NCI-H1436 treated with DMSO at 0.1 percent for 48 hours (cell line): ENCODE measurements at places on chromosomes 3 and 15.

GRCh38 chr3:170660139-170660538 is 74.3 kb upstream of the SLC7A14 start:
- DNase-seq: no peak

DNA sequence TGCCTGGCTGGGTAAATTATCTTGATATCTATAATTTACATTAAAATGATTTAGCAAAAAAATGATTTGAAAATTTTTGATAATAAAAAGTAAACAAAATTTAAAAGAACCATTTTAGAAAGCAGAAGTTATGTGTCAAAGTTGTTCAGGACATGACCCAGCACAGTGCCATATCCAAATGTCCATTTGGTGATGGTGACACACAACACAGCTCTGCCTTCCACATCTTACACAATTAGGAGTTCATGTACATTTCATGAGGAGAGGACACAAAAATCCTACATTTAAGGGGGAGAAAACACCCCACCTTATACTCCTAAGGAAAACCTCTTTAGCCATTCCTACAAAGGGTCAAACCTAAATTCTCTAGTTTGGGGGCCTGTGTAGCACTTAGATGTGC is 10.7 kb upstream of the UBE2E1 start:
- no peak for DNase-seq

GRCh38 chr15:77503764-77504163 is 83.1 kb downstream of the HMG20A start:
- no peak for DNase-seq

DNA sequence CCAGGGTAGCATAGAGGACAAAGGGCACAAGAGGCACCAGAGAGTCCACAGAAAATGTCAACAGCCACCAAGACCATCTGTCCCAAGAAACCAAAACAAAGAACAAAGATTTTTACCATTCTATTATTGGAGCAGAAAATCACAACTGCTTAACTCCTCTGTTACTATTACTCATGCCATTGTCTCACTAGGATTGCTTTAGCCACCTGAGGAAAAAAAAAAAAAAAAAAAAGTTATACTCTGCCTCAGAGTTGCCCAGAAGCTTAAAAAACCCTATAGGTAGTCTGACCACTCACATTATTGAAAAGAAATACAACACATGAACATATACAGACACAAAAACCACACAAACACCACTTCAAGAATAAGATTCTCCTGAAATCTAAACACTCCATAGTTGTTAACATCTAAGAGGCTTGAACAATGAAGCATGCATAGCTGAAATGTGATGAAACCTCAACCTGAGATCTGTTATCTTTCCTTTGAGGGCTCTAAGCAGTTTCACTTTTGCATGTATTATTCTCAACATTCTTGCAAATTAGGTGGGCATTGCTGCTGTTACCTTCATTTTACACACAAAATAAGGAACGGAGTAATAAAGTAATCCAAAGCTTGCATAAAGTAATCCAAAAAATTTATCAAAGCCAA is 85.4 kb downstream of the IGSF11 start:
- DNase-seq: no peak

- DNase-seq: no peak
These were observed 48.1 kb downstream of the IQSEC1 start for GRCh38 chr3:13025090-13025489.

DNA sequence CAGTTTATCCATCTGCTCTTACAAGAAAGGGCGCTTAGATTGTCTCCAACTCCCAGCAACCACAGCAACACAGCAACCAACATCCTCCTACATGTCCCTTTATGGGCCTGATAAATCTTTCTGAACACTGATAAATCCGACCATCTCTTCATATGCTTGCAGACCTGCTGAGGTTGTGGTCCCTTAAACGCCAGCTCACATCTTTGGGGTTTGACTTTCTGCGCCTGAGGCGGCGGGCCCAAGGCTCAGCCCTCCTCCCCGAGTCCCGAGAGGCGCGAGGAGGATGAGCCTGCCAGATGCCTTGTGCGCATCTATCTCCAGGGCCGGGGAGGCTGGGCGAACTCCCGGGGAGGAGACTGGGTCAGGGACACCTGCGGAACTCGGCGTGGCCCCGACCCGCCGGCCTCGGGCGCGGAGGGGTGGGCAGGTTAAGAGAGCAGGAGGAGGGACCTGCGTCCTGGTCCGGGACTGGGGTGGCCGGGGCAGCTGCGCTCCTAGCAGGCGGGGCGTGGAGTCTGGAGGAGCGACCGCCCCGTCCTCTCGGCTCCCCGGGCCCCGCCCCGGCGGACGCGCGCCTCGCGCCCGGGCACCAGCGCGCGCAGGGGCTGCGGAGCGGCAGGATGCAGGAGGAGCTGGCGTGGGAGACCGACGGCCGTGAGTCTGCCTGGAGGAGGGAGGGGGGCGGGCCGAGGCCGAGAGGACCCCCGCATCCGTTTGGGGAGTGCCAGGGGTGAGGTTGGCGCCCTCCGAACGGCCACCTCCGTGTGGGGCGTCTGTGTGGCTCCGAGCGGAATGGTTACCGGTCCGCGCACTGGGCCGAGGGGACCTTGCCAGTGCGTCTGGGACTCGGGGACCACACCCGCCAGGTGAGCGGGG is at the start of gene ANKDD1A:
TSS of gene ANKDD1A (plus strand) at position 592 of the 876 bp plus-strand sequence. CDS start at position 621, 29 bp downstream.
- no peak for DNase-seq

DNA sequence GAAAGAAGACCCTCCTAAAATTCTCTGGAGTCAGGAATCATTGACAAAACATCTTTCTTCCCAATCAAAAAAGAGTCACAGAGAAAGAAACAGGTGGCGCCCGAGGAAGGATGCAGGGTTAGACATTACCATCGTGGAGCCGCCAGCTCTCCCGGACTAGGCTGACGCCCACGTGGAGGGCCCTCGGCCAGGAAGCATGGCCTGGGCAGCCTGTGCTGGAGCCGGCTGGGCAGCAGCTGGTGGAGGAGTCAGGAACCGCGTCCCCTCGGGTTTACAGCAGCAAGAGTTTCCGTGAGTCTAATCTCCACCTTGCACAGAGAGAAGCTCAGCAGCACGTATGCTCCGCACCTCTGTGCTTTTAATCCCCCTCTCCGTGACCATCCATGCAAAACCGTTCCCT is 533.7 kb upstream of the ATP11B start:
- no peak for DNase-seq

DNA sequence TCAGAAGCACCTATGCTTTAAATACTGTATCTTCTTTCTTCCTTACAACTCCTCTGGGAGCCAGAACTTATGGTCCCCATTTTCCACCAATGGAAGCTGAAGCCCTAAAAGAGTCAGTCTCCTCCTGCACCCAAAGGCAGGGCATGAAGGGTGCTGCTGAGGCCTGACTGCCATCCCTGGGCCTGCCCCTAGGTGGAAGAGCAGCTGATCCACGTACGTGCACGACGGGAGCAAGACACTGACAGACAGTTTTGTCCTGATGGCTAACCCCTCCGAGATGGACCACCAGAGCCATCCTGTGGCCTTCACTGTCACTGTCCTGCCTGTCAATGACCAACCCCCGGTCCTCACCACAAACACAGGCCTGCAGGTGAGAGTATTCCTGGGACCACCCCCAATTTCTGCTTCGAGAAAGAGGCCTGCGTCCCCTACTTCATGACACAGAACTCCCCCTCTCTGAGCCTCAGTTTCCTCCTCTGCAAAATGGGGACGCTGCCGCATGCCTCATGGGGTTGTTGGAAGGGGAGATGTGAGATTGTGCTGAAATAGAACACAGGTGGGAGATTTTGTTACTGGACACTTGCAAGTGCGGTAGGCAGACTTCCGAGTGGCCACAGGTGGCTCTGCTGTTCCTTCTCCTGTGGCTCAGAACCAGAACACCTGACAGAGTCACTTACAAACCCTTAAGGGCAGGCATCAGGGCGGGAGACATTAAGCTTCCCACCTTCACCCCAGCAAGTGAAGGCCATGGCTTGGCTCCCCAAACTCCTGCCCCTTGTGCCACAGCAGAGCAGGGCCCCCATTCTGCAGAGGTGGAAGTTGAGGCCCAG is 175.4 kb downstream of the TBC1D2B start:
- DNase-seq: no peak

DNA sequence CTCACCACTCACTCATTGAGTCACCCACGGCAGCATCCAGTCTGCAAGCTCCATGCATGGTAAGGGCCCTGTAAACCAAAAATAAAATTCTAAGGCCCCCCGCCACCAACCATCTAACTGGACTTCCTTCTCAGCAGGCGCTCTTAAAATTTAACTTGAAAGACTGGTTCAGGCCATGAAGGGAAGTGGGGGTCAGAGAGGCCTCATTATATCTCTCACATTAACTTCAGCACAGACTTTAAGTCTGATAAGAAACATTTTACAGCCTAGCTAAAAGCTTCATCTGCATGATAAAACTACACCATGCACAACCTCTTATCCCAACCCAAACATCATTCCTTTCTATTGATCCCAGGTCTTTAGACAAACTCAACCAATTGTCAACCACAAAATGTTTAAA is 38.5 kb downstream of the FBLN2 start:
- DNase-seq: no peak

DNA sequence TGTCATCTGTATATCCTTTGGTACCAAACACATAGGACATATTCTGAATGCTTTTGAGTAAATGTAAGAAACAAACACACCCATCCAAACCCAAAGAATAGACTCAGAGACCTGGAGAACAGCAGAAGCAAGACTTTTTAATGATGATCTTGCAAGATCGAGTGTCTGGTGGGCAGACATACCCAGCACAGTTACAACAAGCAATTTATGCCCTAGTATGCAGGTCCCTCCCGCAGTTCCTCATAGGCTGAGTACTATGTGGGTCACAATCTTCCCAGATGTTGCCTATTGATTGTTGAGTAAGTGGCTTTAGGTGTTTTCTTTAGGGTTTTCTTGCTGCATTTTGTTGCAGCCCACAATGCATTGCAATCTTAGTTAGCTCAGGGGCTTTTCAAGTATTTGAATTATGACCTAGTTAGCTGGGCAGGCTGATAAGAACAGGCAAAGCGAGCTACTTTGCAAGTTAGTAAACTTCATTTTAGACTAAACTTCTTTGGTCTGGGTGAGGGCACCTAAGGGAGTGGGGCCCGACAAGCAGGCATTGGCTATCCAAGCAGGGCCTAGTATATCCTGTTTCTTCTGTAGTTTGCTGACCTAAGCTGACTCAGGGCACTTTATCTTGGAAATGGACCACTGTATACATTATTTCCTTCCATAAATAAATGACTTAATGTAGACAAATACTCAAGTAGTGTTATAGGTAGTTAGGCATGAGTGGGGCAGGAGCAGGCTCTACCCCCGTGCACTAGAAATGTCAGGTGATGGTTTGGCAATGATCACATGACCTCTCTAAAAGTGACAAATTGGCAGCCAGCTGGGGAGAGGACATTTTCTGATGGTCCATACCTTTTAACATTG is 87.3 kb upstream of the LIPC start:
- no peak for DNase-seq

- no peak for DNase-seq
These were observed 55.2 kb downstream of the KCNAB1 start for GRCh38 chr3:156175570-156175969.

DNA sequence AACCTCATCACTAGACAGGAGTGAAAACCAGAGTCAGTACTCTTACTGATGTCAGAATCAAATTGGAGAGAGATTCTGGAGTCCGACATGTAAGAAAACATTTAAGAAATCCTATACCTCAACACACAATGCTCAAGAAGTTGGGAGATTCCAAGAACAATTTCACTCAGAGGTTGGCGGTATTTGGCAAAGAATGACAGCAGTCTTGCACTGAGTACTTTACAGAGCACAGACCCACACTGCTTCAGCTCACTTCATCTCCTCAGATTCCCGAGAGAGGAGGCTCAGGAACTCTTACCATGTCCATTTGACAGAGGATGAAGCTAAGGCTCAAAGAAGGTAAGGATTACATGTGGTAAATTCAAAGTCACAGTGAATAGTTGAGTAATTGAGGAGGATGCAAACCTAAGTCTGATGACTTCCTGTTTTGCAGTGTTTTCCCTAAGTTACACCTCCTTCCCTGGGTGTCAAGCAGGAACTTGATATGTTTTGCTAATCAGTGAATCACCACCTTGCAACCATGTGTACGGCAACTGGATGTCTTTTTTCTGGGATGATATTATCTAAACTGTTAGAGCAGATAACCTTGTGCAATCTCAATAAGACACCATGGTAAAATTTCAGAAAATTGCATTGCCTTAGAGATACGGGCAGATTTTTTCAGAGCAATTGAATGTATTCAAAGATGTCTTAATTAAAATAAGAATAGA is 61.3 kb upstream of the MME start:
- no peak for DNase-seq

- no peak for DNase-seq
These were observed 91.0 kb upstream of the CBLB start for GRCh38 chr3:105959851-105960250.

GRCh38 chr15:72319360-72319984 is 485 bp downstream of the CELF6 start:
- no peak for DNase-seq

GRCh38 chr3:45145681-45146614 is at the start of gene CDCP1:
Gene CDCP1 (minus strand): TSS chr3:45146378. CDS start chr3:45146287, 91 bp downstream.
- DNase-seq: no peak

DNA sequence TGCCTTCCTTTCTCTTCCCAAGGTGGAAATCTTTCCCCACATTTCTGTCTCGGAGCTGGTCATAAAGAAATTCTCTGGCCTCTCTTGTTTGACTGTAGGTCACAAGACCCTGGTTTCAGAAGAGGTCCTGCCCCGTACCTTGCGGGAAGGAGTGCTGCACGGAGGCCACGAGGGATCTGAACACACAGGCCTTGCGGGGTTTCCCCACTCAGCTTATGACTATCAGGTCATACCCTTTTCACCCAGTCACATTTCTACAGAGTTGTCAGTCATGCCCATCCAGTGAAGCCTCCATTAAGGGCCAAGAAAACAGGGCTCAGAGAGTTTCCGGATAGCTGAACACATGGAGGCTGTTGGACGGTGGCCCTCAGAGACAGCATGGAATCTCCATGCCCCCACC is 54.7 kb upstream of the ATP13A3 start:
- no peak for DNase-seq

DNA sequence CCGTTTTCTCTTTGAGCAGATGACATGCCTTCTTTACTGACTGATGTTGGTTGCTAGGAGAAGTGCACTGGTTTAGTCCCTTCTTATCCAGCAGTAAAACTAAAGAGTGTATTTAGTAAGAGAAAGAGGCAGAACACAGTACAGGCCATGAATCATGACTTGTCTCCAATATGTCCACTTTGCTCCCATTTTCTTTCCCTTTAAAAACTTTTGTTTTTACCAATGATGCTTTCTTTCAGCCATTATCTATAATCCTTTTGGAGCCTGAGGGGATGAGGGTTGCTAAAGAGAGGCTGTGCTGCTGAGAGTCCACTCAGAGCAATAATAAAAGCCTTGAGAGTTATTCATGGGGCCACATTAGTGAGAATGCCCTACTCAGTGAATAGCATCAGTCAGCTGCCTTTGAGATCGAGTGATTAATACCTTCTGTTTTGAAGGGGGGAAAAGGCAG is 12.2 kb downstream of the ROBO2 start:
- DNase-seq: no peak
